ENCODE measurements at places on chromosomes 2 and 18.

DNA sequence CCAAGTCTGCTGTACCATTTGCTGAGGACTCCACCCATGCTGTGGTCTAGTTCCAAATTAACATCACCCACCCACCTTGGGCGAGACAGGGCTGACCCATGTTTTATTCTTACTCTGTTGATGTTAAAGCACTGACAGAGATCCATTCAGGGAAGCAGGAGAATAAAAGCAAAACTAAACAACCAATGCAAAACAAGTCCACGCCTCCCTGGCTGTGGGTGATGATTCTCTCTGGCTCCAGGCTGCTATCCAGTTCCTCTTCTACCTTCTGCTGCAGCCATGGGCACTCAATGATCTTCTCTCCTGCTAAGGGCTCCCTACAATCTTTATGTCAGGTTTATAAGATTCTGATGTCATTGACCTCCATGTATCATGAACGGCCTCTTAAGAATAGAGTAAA, 786.6 kb upstream of the ID2 start:
- no peak for DNase-seq

- no peak for DNase-seq
These were observed 6.6 kb upstream of the NPC1 start for GRCh38 chr18:23592911-23593310.

- DNase-seq = no peak
These were observed 220.6 kb downstream of the SLC4A10 start for GRCh38 chr2:161844822-161845221.

DNA sequence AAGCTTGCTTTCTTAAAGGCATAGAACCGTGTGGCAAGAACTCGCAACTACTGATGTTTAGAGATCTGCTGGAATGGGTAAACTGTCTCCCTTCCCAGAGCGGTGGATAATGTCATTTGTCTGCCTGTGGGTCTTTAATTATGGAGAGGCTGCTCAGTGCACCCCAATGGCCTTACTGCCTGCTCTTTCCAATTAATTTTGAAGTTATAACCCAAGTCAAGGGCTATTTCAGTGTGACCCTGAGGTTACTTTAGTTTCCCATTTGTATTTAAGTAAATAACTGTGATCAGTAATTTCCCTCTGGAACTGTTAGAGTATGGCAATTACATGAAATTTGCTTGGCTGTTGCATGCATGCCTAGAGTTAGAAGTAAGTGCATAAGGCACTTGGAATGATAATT, 48.9 kb upstream of the LYPD6 start:
- DNase-seq = no peak

DNA sequence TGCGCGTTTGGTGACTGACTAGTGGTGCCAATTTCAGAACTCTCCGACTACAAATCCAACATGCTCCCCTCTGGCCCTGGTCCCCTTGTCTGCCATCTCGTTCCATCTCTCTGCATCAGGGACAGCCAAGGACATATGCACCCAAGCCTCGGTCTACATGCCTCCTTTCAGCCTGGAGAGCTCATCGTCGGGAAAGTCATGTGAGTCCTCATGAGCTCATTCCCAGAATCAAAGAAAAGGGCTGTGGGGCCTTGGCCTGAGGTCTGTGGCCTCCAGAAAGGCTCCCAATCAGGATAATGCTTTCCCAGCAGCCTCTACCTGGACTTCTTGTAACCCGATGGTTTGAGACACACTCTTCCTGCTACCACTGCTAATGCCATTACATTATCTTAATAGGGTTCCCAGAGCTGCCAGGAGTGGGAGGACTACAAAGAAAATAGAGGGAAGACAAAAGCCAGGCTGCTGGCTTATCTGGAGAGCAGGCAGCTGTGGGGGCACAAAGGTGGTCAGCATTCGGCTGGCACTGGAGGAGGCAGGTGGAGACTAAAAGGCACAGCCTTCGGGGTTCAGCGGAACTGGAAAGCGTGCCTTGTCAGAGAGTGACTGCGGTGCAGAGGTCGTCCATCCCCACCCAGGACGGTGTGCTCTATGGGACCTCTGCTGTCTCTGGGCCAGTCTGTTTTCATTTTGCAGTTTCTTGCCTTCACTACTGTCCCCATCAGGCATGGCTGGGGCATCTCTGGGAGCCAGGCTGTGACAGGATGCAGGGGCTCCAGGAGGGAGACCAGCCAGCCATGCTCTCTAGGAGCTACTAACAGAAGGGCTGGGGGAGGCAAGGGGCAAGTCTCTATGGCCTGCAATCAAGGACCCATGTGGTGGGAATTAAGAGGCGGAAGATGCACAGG, 104.4 kb upstream of the SMAD2 start:
- no peak for DNase-seq

DNA sequence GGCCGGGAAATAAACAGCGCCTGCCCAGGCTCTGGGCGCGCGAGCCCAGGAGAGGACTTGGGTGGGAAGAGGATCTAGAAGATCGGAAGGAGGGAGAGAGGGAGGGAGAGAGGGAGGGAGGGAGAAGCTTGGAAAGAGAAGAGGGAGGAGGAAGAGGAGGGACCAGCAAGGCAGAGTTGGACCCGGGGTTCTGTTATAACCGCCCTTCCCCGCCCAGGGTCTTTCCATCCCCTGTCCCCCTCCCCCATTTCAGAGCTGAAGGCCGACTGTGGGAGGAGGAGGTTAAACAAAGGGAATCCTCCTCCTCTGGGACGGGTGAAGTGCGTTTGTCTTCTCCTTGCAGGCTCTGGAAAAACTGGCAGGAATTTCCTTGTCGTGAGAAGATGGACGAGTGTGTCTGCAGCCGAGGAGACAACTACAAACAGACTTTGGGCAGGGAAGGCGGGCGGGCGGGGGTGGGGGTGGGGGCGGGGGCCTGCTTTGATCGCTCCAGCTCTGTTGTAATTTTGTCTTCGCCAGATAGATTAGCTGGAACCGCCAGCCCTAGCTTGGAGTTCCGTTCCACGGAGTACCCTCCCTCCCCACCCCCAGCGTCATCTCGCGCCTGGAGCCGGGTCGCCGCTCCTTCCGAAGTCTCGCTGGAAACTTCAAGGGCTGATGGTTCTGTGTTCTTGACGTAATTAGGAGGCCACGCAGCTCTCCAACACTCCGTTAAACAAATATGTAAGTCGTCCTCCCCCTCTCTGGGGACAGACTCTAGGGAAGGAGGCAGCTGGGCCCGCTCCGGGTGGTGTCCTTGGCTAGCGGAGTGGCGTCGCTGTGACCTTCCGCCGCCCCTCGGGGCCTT, 6.4 kb upstream of the SP9 start:
- peak; percentile 21 for DNase-seq

DNA sequence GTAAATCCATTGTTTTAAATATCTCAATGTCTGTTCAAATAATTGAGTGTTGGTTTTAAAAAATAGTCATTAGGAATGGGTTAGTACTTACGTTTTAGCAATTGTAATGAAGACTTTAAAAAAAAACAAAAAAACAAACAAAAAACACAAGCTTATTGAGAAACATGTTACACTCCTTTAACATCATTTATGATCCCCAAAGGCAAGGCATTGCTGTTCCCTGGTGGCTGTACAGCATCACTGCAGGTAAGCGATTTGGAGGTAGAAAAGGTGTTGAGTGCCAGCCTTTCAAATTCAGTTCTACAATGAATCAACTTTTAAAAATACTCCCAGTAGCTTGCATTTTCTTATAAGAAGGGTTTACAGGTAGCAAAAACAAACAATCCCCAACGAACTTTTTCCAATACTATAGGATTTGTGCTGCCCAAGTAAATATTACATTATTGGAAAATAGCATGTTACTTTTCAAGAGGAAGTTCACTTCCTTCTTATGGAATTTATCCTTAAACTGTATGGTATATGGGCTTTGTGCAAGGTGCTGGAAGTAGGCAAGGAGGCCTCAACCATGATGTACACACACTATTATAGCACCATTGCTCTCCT, 27.5 kb downstream of the CNRIP1 start:
- peak; percentile 47 for DNase-seq
